ENCODE measurements at places on chromosomes 7 and 10. TPM values are rescaled to one million over a fixed set of nuclear protein-coding genes. Genes with fewer than 3 reads are reported as not detected.

ATP6V0A4 gene
- total RNA-seq, result not detected

FXYD4 gene
- total RNA-seq, result not detected

TMEM270 gene
- not detected for total RNA-seq

PCBD1 gene
- 8.1 TPM for total RNA-seq

CCDC136 gene
- 7.5 TPM for total RNA-seq

- DNase-seq, result no peak
Measured at GRCh38 chr7:143222782-143223181, 945 bp downstream of the TAS2R40 start.

- DNase-seq, result no peak
Measured at GRCh38 chr7:93265220-93265619, 33.1 kb downstream of the VPS50 start.

- DNase-seq, result no peak
Measured at GRCh38 chr10:102102421-102102820, 17.7 kb downstream of the LDB1 start.

- DNase-seq, result no peak
Measured at GRCh38 chr10:97718178-97718577, 4.6 kb downstream of the MARVELD1 start.

- peak; percentile 36 for DNase-seq
Measured at GRCh38 chr10:72260976-72261783, 12.5 kb upstream of the DDIT4 start.

GRCh38 chr10:71998840-71999194 is 34.6 kb downstream of the CHST3 start:
- no peak for DNase-seq

- DNase-seq, result no peak
Measured at GRCh38 chr7:147415991-147416390, 1174.6 kb upstream of the C7orf33 start.

DNA sequence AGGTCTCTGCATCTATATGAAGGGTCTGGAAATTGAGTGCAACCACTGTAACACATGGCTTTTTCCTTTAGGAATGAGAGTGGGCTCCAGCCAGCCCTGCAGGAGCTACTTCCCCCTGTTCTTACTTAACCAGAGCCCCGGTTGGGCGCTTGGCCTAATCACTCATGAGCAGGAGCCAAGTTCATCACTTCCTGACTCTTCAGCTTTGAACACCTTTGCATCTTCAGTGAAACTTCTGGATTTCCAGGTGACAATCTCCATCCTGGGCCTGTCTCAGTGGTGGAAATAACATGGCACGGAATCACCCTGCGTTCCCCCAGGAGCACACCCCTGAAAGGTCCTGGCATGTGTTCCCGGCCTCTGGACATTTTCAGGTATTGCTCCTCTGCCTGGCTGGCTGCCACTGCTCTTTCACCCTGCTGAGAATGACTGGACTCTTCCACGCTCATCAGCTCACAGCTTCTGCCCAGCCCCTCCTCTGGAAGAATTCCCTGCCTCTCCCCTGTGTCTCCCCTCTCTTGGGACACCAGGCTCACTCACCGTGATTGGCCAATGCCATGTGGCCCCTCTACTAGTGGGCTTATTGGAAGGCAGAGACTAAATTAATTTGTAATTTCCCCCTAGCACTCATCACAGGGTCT is 229.1 kb upstream of the GRB10 start:
- DNase-seq, result no peak

DNA sequence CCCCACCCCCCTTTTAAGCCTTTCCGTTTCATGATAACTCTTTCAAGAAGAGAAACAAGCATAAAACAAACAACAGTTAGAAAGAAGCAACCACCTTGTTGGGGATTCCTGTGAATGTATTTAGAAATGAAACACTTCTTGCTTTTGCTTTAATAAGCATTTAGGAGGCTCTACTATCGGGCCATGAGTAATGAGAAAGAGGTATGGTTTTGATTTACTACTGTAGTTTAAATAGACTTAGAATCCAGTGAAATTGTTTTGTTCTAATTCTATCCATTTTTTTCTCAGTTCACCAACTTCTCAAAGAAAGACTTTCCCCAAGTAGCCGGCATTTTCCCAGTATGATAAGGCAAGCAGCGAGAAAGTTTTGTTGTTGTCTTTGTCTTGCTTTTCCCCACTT is 168.7 kb upstream of the HABP2 start:
- DNase-seq, result no peak

GRCh38 chr10:33091201-33091600 is 133.2 kb upstream of the ITGB1 start:
- no peak for DNase-seq
